Cortex of kidney (tissue), 1 donor: ENCODE measurements at places on chromosomes 4 and X.

GRCh38 chrX:68939868-68940267, 111.0 kb downstream of the EFNB1 start:
- no peak for DNase-seq

DNA sequence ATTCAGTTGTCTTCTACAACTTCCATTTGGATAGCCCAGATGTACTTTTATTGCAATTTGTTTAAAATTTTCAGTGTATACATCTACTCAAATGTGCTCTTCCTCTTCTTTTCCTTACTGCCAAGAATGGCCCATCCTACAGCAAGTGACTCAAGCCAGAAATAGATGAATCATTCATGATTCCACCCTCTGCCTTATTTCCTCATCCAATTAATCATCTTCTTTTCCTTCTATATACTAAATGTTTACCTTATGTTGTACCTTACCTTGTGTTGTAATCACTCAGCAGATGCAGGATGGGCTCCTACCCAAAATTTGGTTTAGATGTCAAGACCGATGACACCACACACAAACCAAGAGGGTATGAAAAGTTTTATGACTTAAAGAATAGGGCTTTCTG, 437.8 kb downstream of the GRXCR1 start:
- DNase-seq: no peak

DNA sequence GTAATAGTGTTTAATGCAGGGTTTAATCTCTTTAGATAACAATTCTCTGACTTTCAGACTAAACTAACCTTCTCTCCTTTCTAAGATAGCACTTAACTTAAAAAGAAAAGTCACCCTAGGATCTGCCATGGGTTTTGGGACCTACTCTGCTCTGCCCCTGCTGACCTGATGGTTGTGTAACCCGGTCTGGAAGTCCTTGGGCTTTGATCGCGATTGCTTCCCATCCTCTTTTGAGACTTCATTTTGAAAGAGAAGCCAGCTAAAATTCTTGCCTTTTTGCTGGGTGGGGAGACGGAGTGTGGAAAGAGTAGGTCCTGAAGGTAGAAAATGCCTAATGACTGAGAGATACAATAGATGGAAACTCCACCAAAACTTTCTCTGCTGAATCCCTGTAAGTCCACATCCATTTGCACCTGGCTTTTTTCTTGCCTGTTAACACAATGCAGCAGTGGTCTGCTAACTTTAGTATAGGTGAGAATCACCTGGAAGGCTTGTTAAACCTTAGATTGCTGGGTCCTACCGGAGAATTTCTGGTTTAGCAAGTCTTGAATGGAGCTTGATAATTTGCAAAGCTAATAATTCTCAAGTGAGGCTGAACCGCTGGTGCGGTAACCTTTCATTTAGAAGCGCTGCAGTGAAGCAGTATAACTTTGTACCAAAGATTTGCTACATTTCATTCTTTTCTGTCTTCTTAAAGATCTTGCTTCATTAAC, 45.6 kb upstream of the CCSER1 start:
- no peak for DNase-seq

DNA sequence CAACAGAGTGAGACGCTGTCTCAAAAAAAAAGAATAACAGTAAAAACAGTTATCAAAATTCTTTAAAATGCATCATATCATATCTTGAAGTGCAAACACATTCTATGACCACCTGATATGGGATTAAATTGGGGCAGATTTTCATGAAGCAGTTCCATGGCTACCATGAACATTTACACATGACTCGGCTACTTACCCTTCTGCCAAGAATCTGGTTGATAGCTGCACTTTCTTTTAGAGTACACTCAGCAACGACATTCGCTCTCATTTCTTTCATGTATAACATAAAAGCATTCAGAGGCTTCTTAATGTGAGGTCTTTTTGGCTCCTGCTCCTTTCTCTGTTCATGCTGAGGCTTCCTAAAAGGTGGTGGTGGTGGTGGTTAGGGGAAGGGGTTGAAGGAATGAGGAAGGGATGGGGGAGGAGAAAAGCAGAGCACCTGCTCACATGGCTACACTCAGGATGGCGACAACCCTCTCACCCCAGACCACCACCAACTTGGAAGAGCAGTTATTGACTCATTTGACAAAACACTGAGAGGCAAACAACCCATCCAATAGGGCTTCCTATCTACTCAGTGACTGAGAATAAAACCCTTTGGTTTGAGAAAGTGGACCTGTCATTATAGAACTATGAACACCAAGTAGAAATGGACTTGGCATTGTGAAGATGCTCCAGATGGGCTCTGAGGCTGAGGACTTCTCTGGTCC, 88.5 kb downstream of the HADH start:
- no peak for DNase-seq

DNA sequence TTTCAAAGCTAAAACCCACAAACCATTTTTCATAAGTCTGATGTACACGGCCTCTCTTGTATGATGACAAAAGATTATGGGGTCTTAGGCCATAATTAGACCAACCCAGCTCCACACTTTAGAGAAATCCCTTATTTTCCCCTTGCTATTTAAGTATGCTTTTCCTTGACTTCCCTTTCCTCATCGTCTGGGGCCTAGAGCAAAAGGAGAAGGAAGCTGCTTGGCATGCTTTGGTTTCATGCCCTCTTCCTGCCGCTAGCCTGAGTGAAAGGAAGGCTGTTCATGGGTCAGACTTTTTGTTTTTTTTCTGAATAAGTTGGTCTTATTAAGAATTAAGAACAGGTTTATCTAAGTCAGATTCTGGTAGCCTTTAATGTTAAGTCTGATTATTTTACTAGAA, 10.6 kb upstream of the RASGEF1B start:
- DNase-seq: no peak

DNA sequence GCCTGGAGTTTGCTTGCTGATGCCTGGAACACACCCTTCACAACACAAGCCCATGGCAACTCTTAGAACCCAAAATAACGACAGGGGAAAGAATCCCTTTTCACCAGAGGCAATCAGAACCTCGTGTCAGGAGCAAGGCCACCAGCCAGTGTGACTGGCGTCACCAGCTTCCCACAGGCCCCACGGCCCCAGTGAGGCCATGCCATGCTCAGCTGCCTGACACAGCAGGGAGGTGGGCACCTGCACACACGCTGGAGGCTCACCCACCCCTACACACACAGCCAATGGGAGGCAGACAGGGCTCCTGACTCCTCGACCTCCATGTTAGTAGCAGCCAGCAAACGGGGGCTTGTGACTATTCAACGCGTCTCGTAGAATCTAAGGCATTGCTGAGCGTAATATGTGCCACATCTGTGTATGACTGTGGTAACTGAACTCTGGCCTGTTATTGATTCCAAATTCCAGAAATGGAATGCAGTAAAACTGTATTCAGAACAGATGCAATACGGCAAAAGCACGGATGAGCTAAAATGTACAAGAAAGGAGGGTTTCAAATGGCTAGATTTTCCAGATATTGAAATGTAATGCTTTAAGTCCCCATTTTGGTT, 28.5 kb downstream of the RNF212 start:
- no peak for DNase-seq

DNA sequence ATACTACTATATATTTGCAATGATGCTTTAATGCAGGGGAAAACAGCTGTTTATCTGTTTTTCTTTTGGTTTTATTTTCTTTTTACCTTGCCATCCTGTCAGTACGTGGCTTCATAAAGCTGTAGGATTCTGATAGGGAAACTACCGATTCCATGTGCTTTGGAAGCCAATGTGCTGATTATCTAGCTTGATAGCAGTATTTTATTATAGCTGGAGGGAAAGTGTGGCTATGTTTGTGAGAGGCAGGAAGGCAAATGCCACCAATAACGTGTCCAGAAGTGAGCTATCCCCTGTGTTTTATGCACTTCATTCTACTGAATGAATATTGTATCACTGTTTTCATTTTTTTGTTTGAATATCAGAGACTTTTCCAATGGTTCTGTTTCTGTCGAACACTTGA, 43.7 kb downstream of the IL15 start:
- DNase-seq: no peak

- DNase-seq: no peak
Observed at GRCh38 chr4:182185491-182185890, 57.7 kb upstream of the TENM3 start.

- DNase-seq: no peak
Observed at GRCh38 chrX:131725001-131725654, 181.3 kb downstream of the OR13H1 start.

GRCh38 chrX:69556060-69557011, 52.2 kb downstream of the NALF2 start:
- DNase-seq: no peak

DNA sequence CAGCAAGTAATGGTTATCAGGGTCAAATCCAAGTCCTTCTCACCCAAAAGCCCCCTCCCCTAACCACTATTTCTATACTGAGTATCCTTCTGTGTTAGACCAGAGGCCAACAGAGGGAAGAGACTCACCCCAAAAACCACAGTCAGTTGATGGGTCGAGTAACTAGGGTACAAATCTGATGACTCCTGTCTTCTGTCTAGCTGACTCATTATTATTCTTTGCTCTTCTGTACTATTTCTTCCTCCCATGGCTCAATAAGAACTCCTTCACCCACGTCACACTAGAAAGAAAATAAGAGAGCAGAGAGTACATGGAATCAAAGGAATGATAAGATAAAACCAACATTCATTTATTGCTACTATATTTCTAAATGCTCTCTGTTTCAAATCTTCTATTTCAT, 2.0 kb downstream of the RAB40A start:
- no peak for DNase-seq

GRCh38 chr4:162685410-162685809, 481.3 kb downstream of the NAF1 start:
- DNase-seq: no peak

- DNase-seq: no peak
Observed at GRCh38 chr4:76758290-76758882, 139.6 kb downstream of the SOWAHB start.

GRCh38 chr4:175999944-176000343, 65.7 kb upstream of the WDR17 start:
- DNase-seq: no peak

DNA sequence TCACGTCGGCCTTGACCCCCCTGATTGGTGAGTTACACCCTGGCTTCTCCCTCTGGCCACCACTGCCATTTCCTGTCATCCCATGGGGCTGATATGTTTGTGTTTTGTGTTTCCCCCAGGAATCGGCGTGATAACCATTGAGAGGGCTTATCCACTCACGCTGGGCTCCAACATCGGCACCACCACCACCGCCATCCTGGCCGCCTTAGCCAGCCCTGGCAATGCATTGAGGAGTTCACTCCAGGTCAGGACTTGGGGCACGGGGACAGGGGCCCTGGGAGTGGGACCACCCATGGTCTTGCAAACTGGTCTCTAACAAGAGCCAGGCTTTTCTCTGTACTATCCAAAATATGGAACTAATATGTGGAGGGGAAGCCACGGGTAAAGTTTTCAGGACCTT, 18.7 kb downstream of the SLC34A2 start:
- DNase-seq: no peak

GRCh38 chrX:19956923-19957322, 33.9 kb downstream of the BCLAF3 start:
- DNase-seq: no peak
